ENCODE measurements at places on chromosomes 2 and 18.

GRCh38 chr2:240499309-240500301 lies 58.2 kb downstream of the ANKMY1 start:
- DNase-seq = no peak

GRCh38 chr2:50732796-50733195 lies 299.1 kb downstream of the NRXN1 start:
- no peak for DNase-seq

DNA sequence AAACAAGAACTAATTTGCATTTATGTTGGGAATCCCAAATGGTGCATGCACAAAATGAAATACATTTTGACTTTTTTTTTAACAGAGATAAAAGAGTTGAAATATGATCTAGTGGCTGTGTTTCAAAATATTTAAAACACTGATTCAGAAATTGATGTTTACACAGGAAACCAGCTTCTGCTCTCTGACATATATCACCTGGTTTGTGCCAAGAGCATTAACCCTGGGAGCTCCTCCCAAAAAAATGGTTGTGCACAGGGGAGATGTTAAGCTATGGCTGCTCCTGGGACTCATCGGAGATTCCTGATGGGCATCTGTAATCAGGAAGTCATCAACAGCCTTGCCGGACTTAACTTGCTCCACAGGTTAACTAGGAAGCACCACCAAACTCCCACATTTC lies 65.2 kb upstream of the MAL start:
- DNase-seq = no peak

DNA sequence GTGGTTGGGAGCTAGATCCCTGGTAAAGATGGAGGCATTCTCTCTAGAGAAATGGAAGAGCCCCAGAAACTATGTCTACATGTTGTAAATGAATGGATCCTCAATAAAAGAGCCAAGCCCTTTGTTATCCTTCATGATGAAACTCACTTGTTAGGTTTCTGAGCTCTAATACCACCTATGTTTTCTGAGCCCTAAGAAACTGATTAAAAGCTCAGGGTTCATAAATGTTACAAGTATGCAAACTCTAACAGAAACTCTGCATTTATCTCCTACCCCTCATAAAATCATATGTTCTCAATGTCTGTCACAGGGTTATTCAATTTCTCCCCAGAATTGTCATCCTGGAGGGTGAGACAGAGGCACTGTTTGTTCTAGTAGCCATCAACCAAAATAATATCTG lies 18.0 kb upstream of the HNMT start:
- DNase-seq = no peak

GRCh38 chr2:64478502-64479230 lies 24.7 kb downstream of the LGALSL start:
- no peak for DNase-seq

GRCh38 chr2:80351231-80351630 lies 46.7 kb upstream of the LRRTM1 start:
- peak; percentile 14 for DNase-seq

DNA sequence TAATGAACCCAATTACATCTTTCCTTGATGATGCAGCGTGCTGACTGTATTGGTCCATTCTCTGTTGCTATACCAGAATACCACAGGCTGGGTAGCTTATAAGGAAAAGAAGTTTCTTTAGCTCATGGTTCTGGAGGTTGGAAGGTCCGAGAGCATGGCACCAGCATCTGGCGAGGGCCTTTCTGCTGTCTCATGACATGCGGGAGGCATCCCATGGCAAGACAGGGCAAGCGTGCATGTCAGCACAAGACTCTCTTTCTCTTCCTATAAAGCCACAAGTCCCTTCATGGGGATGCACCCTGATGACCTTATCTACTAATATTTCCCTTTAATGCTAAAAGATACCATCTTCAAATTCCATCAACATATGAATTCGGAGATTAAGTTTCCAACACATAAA lies 122.8 kb upstream of the FHL2 start:
- DNase-seq = no peak

DNA sequence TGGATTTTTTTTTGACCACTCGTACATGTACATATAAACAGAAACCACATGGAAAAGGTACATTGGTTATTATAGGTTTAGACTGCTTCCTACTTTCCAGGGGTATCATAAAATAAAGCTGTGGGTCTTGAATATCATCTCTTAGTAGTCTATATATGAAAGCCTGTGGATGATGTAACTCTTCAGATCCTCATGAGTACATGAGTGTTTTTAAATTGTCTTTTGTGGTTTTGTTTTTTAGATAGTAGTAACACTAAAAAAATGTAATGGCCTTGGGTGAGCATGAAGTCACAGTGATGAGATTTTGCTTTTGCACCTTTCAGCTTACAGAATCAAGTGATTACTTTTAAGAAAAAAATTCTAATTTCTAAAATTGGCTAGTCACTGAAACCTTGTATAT lies 80.2 kb downstream of the RAB3GAP1 start:
- DNase-seq = no peak

GRCh38 chr18:47881752-47882455 lies 48.6 kb downstream of the SMAD2 start:
- DNase-seq = no peak

GRCh38 chr2:39995005-39995737 lies 216.1 kb upstream of the THUMPD2 start:
- no peak for DNase-seq

DNA sequence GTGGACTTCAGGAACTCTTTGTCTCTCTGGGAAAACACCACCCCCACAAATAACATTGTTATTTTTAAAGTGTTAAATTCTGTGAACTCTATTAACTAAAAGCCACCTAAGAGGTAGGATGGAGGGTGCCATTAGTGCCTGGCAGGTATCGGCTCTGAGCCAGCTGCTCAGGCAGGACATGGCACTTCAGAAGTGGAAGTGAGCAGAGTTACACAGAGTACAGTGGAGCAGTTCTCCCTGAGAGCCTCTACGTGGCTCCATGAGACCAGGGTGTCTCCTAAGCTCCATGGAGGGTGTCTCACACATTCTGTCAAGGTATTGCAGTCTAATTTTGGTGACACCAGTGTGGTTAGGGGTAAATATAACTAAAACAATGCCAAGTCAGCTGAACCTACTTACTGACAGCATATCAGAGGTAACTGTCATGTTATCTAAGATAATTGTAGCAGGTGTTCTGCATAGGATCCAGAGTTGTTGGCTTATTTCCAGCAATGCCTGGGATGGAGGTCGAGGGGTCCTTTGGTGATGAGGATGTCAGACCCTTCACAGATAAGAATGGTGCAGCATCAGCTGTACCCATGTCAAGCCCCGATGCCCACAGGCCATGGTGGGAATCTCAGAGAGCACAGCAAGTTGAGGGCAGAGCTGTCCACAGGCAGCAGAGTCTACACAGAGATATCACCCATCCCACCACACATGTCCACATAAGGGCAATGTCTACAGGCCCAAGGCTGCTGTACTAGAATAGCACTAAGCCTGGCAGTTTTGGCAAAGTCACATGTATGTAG lies 8.6 kb upstream of the MALL start:
- no peak for DNase-seq

DNA sequence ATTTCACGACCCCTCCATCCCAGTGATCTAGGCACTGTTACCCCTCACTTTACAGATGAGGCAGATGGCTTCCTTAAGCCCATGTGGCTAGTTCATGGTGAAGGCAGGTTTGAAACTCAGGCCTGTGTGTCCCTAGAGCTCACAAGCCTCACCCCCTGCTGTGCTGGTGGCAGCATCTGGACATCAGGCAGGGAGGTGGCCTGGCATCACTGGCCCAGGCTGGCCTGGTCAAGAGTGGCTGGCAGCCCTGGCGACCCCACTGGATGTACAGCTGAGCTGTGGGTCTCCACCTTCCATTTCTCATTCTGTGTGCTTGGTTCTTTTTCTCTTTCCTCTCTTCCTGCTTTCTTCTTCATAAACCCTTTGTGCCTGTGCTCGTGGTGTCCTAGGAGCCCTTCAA lies 56.3 kb downstream of the BOLA3 start:
- DNase-seq = no peak

DNA sequence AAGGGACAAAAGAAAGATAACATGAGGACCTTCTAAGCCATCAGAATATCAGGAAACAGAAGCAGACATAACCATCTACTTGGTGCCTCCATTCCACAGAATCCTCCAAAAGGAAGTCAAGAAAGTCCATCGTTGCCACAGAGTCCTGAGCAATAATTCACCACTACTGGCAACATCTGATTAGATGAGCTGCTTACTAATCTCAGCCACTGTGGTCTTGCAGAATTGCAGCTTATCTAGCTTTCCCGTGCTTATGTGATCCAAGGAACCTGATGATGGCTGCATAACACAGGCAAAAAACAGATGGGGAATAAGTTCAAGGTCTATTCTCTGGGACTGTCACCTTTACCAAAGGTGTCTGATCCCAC lies 278.5 kb downstream of the AFF3 start:
- DNase-seq = no peak

GRCh38 chr2:120404941-120405758 lies 59.2 kb downstream of the INHBB start:
- no peak for DNase-seq

GRCh38 chr2:37011130-37011529 lies 44.8 kb upstream of the STRN start:
- no peak for DNase-seq

- DNase-seq = no peak
These were observed 10.4 kb downstream of the ADCY3 start for GRCh38 chr2:24909555-24910177.

GRCh38 chr2:64773461-64774118 lies 119.9 kb upstream of the SERTAD2 start:
- DNase-seq = no peak
